ENCODE measurements at places on chromosomes 16 and 17.

- DNase-seq: no peak
Measured at GRCh38 chr16:67749436-67750078, 30.4 kb upstream of the GFOD2 start.

- no peak for DNase-seq
Measured at GRCh38 chr17:80183581-80184422, 14.0 kb downstream of the CARD14 start.

DNA sequence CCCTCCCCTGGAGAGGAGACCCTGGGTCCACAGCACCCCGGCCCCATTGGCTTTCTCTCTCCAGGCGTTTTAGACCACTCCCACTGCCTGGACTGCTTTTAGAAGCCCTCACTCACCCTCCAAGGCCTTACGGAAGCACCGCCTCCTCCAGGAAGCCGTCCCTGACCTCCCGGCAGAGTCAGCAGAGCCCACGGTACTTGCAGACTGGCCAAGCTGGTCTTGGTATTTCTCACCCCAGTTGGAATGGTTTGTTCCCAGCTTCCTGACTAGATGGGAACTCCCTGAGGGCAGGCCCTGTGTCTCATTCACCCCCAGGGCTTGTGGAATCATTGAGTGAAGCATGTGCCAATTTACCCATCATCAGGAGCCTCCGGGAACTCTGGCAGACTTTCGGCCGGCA, 9.2 kb downstream of the SCGB1C2 start:
- no peak for DNase-seq

GRCh38 chr17:40553694-40554534, 11.4 kb downstream of the CCR7 start:
- DNase-seq: no peak

- DNase-seq: no peak
Measured at GRCh38 chr16:9049241-9049640, 42.2 kb upstream of the HAPSTR1 start.

GRCh38 chr17:7367918-7368598, 12.8 kb upstream of the TNK1 start:
- DNase-seq: no peak

GRCh38 chr17:48754500-48755261, 26.1 kb upstream of the HOXB13 start:
- no peak for DNase-seq

DNA sequence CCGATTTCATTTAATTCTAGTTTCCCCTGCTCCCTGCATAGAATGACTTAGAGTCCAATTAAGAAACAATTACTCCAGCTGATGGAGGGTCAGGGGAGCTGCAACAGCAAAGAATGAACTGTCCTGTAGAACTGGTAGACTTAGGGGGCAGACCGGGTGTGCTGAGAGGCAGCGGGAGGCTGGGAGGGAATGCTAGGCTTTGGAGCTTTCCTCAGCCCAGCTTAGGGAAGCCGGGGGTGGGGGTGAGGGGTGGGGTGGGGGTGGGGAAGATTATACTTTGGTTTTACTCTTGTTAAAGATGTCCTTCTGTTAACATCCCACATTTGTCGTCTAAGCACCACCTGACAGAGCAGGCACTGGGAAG, 458.6 kb upstream of the ASIC2 start:
- DNase-seq: no peak
